ENCODE measurements at places on chromosomes 3 and 15.

GRCh38 chr15:85415783-85416182 lies 35.4 kb downstream of the AKAP13 start:
- no peak for DNase-seq

GRCh38 chr3:189149203-189149602 lies 22.6 kb upstream of the TPRG1 start:
- no peak for DNase-seq

DNA sequence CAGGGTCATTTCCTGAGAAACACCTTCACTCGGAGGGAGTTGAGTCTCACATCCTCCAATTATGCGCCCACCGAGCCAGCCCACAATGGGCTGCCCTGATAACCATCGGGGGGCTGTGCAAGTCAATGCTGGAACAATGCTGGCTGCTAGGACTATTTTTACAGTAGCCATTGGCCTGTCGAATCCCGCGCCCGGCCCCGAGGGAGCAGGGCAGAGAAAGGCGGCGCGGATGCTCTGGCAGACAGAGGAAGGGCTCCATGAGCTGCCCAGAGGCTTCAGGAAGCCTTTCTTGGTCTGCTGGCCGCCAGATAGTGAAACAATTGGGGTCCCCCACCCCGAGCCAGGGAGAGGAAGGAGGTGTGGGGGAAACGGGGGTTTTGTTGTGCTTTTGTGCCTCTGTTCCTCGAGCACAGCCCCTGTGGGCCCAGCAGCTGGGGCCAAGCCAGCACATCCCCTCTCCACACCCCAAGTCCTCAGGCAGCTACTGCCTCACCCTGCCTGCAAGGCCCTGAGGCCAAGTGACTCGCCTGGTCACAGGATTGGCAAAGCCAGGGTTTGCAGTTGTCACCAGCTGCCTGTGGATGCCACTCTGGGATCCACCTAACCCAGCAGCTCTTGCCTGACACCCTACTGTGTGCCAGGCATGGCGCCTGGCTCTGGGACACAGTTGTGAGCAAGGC lies 39.0 kb downstream of the SLC6A6 start:
- DNase-seq = no peak

DNA sequence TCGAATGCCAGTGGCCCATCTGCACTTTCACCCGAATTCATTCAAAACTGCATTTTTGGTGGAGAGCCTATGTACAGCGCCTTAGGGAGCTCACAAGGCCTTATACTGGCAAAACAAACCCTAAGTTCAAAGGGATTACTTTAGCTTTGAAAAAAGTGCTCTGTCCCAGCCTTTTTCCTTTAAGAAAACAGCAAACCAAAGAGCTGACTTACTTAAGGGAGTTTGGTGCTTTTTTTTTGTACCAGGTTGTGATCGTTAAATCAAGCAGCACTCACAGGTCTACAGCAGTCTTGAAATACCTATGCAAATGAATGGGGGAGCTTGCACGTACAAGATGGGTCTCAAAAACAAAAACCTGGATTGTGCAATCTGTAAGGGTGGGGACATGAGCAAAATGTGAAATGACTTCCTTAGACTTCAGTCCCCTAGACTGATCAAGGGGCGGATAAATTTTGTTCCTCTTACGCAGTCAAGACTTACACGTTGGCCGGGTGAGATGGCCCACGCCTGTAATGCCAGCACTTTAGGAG lies 11.6 kb upstream of the PIK3CB start:
- DNase-seq = no peak

DNA sequence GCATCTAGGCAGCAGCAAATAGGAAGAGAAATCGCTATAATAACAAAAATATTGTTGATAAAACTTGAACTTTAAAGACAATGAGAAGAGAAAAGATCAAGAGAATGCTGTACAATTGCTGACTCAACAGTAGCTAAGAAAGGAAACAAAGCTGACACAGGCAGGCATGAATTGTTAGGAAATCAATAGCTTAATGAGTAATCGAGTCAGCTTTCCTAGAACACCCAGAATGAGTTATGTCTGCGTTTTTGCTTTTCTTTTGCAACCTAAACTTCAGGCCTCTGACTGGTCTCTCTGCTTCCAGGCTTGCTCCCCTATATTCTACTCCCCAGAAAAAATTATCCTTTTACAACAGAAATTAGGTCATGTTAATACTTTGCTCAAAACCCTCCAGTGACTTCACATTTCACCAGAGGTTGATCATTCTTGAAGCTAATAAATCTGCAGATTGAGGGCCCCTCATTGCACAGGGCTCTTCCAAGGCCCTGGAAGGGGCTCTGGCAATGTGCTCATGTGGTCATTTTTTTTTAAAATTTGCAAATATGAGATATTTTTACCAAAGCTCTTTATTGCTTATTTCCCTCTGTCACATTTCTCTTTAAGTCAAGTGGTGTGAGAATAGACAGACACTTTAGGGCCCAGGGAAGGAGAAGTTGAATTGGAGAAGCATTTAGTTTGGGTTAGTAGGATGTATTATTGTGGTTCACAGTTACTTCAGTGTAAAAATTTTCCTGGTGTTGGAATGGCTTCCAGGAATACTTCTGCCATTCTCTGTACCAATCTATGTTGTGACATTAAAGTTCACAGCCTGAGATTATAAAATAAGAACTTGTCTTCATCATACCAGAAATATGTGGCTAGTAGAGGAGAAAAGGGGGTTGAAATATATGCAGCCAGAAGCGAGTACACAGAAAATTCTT lies 116.3 kb downstream of the TMCO5A start:
- DNase-seq = no peak

DNA sequence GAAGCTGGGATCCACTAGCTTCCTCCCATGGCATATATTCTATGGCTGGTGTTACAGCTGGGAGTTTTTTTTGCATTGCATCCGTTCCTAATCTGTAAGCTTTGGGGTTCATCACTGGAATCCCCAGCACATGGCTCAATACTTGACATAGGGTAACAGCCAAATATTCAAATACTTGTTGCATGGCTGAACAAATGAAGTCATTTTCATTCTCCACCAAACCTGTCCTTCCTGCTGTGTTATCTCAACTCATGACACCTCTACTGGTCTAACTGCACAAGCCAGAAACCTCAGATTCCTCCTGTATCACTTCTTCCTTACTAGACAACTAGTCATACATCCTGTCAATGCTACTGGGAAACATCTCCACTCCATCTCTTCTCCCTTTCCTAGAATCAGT lies 43.4 kb downstream of the ST3GAL6 start:
- DNase-seq = no peak

DNA sequence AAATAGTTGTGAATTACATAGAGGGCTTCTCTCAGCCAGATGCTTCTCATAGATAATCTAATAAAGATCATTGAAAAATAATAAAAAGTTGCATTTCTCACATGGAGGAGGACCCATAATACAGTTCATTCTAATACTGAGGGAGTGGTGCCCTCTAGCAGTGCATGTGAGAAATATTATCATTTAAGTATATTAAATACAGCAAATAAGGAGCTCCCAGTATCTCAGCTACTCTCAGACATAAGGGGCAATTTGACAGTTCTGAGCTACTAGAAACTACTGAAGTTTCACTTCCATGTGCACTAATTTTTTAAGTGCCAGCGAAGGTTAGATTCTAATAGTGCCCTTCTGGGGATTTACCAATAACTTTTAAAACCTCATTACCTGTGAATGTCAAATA lies 188.3 kb downstream of the IL5RA start:
- DNase-seq = no peak

DNA sequence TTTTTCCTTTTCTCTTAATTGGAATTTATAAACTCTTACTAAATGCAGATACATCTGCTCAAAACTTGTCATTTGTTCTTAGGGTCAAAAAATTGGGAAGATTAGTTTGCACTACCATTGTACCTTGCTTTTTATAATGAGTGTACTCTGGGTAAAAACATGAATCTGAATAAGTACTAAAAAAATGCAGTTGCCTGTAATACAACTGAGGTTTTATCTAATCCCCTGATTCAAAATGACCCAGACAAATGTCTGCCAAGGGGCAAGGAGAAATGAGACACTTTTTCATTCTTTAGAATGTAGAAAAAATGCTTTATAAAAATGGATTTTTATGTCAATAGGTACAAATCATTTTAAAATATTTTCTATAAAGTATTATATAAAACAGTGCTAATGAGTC lies 42.4 kb downstream of the RASA2 start:
- DNase-seq = no peak

DNA sequence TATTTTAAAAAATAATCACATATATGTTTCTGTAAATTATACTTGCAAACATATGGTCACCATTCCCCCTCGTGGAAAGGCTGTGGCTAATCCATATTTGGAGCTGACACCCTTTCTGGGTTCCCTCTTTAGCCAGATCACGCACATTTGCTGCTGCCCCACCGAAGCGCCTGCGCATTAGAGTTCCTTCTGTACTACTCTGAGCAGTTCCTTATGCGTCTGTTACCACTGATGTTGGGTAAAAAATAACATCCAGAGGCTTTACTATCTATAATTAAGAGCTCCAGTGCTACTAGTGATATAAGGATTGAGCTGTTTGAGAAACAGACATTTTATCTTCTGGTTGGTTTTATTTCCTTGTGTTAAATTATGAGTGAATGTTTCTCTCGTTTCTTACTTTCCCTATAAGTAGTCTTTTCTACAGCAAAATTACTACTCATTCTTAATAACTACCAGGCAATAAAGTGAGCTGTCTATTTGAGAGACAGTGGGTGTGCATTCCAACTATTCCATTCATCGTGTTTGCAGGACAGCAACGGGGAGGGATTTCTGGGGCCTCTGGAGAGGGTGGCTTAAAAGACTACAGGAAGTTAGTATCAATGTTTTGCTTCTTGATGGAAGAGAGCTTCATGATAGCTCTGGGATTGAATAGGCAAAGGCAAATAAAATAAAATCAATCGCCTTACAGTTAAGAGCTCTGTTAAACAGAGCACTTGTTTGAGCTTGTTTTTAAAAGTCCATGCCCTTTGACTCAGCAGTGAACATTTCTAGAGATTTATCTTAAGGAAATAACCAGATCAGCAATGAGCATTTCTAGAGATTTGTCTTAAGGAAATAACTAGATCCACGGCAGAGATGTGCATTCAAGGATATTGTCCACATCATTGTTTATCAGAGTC lies 245.2 kb downstream of the CD47 start:
- DNase-seq = no peak

- DNase-seq = no peak
Observed at GRCh38 chr3:67000009-67000408, 1.9 kb downstream of the KBTBD8 start.

DNA sequence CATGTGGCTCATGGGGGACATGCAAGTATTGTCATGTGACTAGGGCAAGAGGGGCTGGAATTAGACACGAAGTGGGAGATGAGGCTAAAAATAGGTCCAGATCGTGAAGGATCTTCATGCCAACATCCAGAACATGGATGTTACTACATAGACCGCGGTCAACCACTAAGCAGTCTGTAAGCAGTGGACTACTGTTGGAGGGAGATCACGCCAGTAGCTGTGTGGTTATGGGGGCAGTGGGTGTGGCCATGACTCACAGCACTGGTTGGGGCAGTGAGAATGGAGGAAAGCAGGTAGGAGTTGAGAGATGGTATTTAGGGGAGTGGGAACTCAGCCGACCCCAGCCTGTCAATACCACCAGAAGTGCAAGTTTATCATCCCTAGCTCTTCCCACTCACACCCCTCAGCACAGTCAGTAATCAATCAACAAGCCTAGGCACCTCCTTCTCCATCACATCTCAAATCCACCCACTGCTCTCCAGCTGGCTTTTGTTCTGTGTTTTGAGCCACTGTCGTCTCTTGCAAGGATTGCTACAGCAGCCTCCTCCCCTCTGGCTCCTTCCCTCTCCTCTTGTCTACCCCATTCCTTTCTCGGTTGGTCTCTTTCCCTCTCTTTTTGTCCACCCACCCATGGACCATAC lies 107.2 kb upstream of the ABHD17C start:
- no peak for DNase-seq

GRCh38 chr3:188559072-188559429 lies 405.1 kb downstream of the LPP start:
- DNase-seq = no peak

- no peak for DNase-seq
Observed at GRCh38 chr15:48515500-48515899, 130.0 kb downstream of the FBN1 start.

DNA sequence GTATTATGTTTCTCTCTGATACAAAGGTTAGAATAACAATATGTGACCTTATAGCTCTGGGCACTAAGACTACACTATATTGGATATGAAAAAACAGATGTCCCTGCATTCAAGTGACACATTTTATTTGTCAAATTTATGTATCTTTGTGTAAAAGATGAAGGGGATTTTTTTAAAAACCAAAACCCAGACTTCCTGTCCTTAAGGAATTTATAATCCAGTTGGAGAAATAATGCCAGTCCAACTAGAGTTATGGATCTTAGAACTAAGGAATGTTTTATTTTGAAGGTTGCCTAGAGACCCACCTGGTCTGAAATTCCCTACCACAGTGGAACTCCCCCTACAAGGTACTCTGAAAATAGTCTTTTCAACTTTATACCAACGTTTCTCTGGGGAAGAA lies 33.3 kb upstream of the PIK3CB start:
- DNase-seq = no peak

DNA sequence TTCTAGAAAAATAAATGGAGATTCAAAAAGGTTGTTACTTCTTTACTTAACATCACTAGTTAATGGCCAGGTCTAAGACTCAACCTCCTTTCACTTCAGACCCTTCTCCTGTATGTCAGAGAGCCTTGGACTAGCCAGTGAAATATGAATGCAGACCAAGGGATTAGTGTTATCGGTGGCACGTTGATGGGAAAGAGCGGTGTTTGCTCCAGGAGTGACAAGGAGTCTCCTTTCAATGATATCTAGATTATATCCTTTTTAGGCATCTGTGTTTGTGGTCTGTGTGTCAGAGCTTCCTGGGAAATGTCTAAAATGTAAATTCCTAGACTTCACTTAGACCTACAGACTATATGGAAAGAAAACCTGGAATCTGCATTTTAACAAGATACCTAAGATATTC lies 658.0 kb upstream of the KCNMB2 start:
- DNase-seq = no peak

DNA sequence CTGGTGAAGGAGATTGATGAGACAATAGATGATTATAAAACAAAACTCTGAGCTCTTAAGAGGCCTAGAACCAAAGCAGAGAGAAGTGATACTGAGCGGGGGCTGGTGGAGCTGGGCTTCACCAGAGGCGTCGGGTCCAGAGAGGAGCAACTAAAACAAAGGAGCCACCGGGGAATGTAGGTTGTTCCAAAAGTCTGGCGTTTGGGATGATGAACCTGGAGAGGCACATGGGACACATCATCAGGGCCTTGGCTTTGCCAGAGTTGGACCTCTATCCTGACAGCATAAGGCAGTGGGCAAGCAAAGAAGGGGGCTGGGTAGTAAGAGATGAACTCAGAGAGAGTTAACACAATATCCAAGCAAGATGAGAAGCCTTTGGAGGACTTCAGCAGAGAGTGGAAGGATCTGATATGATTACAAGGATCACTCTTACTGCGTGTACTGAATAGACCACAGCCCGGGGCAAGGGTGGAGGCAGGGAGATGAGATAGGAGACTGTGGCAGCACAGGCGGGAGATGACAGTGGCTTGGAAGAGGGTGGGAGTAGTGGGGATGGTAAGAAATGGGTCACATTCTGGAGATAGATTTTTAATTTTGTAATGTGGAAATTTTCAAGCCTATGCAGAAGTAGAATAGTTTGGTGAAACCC lies 36.0 kb upstream of the RASA2 start:
- no peak for DNase-seq

Measured in activated naive CD4-positive, alpha-beta T cell (primary cell).